ENCODE measurements at places on chromosomes 5 and 9.

DNA sequence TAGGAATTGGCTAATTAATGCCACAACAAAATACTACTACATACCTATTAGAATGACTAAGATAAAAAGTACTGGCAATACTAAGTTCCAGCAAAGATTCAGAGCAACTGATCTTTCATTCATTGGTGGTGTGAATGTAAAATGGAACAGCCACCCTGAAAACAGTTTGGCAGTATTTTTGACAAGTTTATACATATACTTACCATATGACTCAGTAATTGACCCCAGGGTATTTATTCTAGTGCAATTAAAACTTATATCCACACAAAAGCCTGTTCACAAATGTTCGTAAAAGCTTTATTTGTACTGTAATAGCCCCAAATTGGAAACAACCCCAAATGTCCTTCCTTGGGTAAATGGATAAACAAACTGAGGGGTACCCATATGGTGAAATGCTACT is 270.8 kb upstream of the ACTBL2 start:
- DNase-seq, result no peak

DNA sequence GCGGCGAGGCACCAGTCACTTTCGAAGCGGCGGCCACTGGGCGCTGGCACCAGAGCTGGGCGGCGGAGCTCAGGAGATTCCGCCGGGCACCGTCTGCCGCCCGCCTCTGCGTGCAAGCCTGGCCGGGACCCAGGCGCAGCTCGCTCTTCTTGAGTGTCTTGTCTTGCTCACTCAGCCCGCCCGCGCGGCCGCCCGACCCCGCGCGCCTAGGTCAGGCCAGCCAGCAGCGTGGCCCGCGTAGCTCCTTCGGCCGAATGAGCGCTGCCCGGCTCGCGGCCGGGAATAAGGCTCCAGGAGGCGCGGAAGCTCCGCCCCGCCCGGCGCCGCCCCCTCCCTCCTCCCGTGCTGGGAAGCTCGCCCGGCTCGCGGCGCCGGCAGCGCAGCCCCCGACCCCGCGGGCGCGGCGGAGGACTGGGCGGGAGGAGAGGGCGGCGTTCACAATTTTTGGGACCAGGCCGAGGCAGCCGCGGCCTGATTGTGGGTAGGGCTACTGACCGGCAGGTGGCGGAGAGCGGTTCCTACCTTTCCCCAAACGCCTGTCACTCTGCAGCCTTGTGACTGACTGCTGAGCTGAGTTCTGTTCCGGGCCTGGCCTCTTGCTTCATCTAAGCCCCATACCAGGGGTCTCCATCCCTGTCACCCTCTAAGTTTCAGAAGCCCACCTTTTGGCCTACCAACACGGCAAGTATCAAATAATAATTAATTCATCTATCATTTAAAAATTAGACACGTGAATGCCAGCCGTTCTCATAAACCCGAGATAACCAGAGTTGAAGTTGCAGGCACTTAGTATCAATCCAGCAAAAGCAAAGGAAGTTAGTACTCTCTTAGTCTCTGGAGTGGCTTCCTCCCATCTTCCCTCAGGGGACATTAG is at the start of gene HBEGF:
Gene HBEGF (minus strand): TSS at position 256 of the 874 bp plus-strand sequence. CDS start 275 bp downstream, outside the sequence.
- peak; percentile 53 for DNase-seq

DNA sequence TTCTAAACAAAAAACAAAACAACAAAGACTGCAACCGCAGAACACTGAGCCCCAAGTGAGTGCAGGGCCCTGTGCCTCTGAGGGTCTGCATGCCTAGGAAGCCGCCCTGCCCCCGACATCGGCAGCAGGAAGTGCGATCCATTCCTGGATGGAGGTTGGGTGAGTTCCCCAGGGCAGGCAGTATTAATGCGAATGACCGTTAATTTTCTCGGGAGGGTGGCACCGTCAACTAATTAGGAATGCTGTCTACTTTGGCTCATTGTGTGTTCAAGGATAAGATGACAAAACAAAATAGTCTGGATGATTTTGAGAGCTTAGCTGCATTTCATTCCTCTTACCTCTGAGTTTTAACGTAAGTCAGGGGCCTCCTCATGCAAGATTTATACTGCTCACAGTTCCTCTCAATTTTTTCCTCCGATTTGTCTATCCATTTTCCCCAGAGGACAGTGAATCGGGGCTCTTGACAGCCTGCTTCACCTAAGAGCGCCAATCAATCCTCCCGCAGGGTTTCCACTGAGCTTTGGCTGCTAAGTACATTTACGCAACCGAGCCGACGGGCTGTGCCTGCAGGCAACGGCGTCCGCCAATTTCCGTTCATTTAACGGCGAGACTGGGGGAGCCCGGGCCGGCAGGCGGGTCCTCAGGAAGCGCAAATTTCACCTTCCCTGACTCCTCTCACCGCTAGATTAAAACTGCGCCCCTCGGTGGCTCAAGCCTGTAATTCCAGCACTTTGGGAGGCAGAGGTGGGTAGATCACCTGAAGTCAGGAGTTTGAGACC is 2.9 kb upstream of the NXNL2 start:
- DNase-seq, result no peak

DNA sequence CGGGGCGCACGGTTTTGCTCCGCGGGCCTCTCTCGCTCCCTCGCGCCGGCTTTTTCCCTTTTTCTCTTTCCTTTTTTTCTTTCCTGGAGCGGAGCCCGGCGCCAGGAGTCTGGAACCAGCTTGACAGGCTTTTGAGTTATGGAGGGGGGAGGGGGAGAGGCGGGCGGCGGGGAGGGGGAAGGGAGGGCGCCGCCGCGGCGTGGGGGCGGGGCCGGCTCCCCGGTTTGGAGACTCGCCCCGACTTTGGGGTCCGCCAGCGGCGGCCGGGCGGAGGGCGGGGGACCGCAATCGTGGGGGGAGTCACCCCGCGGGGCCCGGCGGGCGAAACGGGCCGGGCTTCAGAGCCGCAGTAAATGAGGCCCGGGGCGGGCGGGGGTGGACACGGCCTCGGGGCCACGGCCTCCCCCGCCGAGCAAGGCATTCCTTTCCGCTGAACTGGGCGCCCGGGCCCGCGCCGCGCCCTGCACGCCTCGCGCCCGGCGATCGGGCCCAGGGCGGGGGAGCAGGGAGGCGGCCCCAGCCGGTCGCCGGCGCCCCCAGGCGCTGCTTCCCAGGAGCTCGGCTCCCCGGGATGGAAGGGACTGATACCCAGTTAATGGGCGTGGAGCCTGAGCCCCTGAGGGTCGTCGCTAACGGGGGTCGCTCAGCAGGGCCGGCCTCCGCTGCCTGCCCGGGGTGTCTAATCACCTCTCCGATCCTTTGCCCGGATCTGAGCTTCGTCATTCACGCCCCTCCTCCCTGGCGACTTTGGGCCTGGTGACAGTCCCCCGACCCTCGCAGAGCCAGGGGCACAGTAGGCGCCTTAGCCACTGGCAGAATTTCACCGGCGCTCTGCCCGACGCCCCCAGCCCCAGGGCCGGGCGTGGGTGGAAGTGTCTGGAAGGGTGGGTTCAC is 138.1 kb downstream of the C9orf50 start:
- DNase-seq, result peak; percentile 44

GRCh38 chr5:158483281-158483860 is 616.3 kb downstream of the EBF1 start:
- no peak for DNase-seq

- no peak for DNase-seq
Observed at GRCh38 chr5:109612278-109612905, 77.3 kb upstream of the MAN2A1 start.

GRCh38 chr9:97889941-97890887 is 32.1 kb downstream of the TRMO start:
- DNase-seq, result peak; percentile 60

GRCh38 chr9:2717385-2717784 is at the start of gene KCNV2:
TSS of gene KCNV2 (plus strand) at chr9:2717510. CDS start at chr9:2717740, 230 bp downstream.
- DNase-seq, result no peak

DNA sequence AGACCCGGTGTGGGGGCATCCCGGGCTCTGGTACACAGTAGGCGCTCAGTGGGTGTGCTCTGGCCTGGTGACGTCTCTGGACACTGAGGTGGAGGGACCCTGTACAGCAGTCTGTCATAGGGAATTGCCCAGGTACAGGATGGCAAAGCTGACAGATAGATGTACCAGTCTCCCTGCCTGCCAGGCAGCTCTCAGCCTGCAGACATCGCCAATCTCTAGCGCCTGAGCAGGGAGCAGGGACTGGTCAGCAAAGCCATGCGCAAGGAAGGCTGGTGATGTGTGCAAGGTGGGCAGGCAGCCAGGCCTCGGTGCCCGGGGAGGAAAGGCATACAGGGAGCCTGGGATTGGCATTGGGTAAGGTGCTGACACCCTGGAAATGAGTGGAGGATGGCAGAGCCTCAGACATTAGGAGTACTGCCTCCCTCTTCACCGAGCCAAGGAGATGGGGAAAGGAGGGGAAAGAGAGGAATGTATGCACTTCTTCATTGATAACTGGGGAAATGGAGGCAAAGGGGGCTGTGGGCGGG is 33.9 kb upstream of the BRD3 start:
- no peak for DNase-seq

DNA sequence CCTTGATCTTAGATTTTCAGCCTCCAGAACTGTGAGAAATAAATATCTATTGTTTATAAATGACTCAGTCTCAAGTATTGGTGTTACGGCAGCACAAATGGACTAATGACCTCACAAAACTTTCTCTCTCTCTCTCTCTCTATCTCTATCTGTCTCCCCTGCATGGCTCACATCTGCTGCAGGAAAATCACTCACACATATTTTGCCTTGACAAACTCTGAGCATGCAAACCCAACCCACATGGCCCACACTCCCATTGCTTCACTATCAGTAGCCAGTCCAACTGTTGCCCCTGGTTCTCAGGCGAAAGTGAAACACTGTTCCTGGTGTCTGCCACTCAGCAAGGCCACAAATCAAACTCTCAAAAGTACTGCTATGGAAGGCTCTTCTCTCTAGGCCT is 66.4 kb upstream of the PIK3R1 start:
- no peak for DNase-seq

GRCh38 chr5:56211298-56211865 is 21.7 kb downstream of the ANKRD55 start:
- DNase-seq, result no peak

DNA sequence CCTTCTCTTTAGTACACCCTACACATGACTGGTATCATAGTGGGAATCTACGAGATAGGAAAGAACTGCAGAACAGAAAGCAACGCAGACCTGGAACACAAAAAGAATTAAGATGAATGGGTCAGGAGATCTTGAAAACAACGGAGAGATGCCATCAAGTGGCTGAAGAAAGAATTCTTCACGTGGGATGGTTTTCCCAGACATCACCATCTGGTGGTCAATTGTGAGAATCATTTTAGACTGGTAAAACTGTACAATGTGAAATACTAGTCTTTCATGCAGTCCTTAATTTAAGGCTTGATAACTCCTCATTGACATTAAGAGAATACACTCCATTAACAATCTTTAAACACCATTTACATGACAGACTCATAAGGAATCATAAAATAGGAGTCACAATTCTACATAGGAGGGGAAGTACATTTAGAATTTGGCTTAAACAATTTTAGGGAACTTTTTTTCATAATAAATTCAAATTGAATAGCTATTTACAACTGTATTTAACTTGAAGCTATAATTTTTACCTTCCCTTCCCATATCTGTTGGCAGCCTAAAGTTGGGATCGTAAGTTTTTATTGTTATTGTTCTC is 128.4 kb upstream of the TRPM3 start:
- no peak for DNase-seq

- no peak for DNase-seq
Observed at GRCh38 chr5:88143693-88144218, 124.9 kb downstream of the TMEM161B start.

DNA sequence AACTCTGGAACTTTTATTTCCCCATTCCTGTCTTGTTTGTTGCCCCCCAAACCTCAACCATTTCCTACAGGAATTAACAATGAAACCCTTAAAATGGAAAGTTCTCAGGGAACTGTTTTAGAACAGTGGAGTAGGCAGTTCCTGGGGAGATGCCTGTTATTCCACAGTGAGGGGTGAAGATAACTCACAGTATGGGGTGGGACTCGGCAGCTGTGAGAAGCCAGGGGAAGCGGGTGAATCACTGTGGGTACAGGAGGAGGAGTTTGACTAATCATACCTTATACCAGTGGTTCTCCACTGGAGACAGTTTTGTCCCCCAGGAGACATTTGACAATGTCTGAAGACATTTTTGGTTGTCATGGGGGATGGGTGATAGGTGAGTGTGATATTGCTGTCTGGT is 36.9 kb upstream of the GLRA1 start:
- DNase-seq, result no peak

DNA sequence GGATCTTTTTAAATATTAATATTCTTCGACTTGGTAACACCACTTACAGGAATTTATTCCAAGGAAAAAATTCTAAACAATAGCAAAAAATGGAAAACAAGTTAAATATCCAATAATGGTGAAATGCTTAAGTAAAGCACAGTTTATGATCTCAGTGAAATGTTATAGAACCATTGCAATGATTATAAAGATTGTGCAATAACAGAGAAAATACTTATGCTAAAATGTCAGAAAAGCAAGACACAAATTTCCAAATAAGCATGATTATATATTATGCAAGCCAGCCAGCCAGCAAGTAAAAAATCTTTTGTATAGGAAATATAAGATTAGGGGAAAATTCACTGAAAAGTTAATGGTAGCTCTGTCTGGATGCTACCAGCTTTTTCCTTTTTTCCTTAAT is 102.7 kb upstream of the EFNA5 start:
- DNase-seq, result no peak

GRCh38 chr9:134438195-134438788 is 112.0 kb downstream of the RXRA start:
- no peak for DNase-seq

DNA sequence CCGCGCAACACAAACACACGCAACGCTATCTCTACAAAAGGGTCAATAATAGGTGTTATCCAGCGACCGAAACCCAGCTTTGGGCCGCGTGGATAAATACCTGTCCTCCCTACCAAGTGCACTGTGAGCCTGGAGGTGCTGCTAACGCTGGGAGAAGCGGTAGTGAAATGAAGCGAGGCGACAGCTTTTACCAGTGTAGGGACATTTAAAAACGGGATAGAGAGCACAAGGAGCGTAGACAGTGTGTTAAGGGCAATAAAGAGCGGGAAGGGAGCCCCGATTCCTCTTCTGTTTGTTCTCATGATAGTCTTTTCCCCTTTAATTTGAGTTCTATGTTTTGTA is 421 bp upstream of the DEPDC1B start:
- no peak for DNase-seq

GRCh38 chr5:1323803-1324173 is 21.1 kb downstream of the CLPTM1L start:
- DNase-seq, result no peak

- no peak for DNase-seq
Observed at GRCh38 chr9:101269591-101270283, 115.1 kb downstream of the BAAT start.

GRCh38 chr5:14382640-14383039 is 199.0 kb upstream of the OTULINL start:
- DNase-seq, result no peak

GRCh38 chr9:131478421-131478868 is 24.3 kb upstream of the POMT1 start:
- peak; percentile 59 for DNase-seq

DNA sequence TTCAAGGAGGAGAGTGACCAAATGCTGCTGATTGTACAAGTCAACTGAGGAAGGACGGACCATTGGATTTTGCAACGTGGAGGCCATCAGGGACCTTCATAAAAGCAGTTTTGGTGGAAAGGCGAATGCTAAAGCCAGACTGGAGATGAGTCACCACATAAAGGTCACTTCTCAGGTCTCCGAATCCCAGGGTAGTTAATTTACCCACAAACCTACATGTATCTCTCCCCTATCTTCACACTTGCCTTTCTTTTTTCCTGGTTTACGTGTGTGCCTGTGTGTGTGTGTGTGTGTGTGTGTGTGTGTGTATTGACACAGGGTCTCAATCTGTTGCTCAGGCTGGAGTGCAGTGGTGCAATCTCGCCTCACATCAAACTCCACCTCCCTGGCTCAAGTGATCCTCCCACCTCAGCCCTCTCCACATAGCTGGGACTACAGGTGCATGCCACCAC is 4.6 kb upstream of the CTNNA1 start:
- no peak for DNase-seq

GRCh38 chr5:128101676-128102075 is 18.1 kb downstream of the SLC12A2 start:
- DNase-seq, result no peak
